ENCODE measurements at places on chromosomes 7 and 10. TPM values are rescaled to one million over a fixed set of nuclear protein-coding genes. Genes with fewer than 3 reads are reported as not detected.
A peak's percentile ranks its signal among the peaks of the same experiment; 100 is the strongest.

DNA sequence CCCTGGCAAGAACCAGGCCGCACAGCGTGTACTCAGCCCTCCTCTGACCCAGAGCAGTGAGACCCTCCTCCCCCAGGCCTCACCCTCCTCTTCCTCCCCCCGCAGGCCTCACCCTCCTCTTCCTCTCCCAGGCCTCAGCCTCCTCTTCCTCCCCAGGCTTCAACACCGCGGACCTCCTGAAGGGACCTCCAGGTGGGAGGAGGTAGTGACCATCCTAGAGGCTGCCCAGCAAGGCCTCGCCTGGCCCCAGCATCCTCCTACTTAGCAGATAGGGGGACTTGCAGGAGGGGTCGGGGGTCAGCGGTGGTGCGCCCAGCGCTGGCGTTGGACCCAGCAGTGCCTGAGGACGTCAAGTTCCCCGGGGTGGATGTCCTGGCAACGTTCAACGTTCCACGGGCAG is 270.8 kb downstream of the ELFN1 start:
- peaks cover 63% of the 10 kb centered on the region for H3K4me1 ChIP-seq
- no peak for DNase-seq
- peaks cover 41% of the 10 kb centered on the region for H3K36me3 ChIP-seq
- peak overlapping the region; percentile 94 for H3K4me3 ChIP-seq
- H3K27ac ChIP-seq: peak overlapping the region; percentile 100

DNA sequence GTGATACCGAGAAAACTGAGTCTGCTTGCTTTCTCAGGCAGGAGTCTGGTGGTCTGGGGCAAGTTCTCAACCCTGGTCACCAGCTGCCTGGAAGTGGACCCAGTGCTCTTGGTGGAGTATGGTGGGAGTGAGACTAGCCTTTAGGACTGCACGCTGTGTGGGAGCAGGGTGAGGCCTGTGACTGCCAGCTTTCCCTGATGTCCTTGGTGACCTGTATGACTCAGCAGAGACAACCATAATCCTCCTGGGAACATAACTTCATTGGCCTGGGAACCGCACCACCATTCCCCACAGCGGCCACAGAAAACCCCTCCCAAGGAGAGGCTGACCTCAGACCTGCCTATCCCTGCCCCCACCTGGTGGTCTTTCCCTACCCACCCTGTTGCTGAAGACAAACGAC is 139.5 kb upstream of the CHRM2 start:
- DNase-seq: no peak
- no peaks in the 10 kb centered on the region for H3K4me1 ChIP-seq
- no peak overlapping the region for H3K4me3 ChIP-seq
- H3K27ac ChIP-seq: no peak overlapping the region

PNLIPRP3 gene
- not detected for total RNA-seq

- H3K27me3 ChIP-seq: peaks cover 10% of the 10 kb centered on the region
- no peaks in the 10 kb centered on the region for H3K36me3 ChIP-seq
- H3K27ac ChIP-seq: no peak overlapping the region
- H3K4me3 ChIP-seq: no peak overlapping the region
Observed at GRCh38 chr7:137661634-137662033, 185.1 kb downstream of the DGKI start.

- H3K27me3 ChIP-seq: peaks cover 33% of the 10 kb centered on the region
- H3K4me1 ChIP-seq: peaks cover 3% of the 10 kb centered on the region
- no peaks in the 10 kb centered on the region for H3K36me3 ChIP-seq
- H3K4me3 ChIP-seq: no peak overlapping the region
- H3K27ac ChIP-seq: no peak overlapping the region
Observed at GRCh38 chr10:129953119-129954051, 10.7 kb downstream of the EBF3 start.

DNA sequence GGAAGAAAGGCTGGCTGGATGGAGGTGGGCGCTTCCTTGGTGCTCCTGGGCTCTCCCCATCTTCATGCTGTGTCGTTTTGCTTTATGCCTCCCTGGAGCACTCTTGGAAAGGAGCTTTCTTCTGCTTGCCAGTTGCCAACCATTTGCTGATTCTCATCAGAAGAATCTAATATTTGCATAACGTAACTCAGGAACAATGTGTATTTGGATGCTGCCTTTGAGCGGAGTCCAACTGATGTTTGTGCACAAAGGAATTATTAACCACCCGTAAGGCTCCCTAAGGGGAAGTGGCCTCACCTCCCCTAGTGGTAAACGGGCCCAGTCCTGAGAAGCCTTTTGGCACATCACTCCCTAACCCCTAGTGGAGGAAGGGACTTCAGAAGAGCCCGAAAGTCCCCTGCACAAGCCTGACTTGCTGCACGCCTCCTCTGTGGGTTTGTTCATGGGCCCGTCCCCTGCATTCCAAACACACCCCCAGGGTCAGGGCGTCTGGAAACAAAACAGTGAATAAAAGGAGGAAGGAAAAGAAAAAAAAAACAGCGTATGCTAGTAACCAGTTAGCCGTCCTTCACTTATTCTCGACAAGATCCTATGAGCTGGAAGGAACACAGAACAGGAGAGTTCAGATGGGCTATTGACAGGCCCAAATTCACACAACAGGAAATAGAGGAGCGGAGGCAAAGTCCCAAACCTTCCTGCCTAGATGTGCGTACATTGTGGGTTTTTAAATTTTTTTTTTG is 602.2 kb downstream of the LRMDA start:
- no peaks in the 10 kb centered on the region for H3K36me3 ChIP-seq
- no peak overlapping the region for H3K4me3 ChIP-seq
- H3K27me3 ChIP-seq: no peaks in the 10 kb centered on the region
- no peaks in the 10 kb centered on the region for H3K4me1 ChIP-seq
- no peak overlapping the region for H3K27ac ChIP-seq
- DNase-seq: no peak

TMEM176A gene
- total RNA-seq: not detected

DNA sequence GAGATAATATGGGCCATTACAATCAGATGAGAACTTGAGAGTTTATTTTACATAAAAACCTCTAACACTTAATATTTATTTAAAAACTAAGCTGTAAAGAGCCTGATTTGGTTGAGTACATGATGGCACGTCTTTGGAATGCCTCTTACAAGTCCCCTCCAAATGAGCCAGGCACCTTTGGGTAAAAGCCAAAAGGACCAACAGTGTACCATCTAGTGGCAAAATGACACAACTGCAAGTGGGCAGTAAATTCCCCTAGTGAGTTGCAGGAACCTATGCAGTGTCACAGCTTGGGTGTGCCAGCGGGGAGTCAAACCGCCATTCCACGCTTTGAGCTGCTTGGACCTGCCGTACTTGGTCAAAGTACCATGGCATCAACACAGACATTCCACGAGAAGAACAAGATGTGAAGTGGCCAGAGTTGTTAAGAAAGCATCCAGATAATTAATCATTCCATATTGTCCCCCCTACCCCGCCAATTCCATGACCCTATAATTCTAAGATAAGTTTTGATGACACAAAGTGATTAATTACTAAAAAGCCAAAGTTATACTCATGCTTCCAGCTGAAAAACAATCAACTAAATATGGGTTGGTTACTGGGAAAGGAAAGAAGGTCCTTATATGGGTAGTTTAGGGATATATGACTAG is 115.2 kb downstream of the SORBS1 start:
- H3K36me3 ChIP-seq: no peaks in the 10 kb centered on the region
- peaks cover 18% of the 10 kb centered on the region for H3K27me3 ChIP-seq
- no peak overlapping the region for H3K27ac ChIP-seq

DNA sequence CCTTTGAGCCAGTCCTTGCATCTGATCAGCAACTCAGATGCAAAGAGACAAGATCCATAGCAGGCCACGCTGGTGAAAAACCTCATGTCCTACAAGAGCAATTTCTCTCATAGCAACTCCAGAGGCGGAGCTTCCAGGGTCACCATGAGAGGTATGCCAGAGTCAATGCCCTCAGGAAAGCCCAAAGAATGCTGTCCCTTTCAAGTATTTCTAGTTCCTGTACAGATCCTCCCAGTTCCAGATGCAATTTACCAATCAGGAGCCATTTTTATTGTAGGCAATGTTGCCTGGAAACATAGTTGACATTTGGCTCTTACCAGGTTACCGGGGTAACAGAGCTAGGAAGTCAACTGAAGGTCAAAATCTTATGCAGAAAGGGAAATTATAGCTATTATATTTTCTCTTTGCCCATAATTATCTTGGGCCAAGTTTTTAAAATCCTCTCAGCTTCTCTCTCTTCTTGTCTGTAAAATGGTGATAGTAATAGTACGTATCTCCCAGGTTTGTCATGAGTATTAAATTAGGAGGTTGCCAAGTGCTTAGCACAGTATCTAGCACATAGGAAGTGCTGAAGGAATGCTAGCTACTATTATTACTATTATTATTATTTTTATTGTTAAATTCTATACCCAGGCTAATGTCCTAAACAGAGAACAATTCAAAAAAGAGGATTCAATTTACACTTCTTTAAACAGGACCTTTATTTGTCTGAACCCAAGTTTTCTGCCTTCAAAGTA is 46.3 kb upstream of the TM9SF3 start:
- no peak for DNase-seq
- H3K36me3 ChIP-seq: no peaks in the 10 kb centered on the region
- H3K4me3 ChIP-seq: no peak overlapping the region
- H3K27me3 ChIP-seq: no peaks in the 10 kb centered on the region

GRCh38 chr7:91103363-91103762 is 160.9 kb upstream of the FZD1 start:
- no peak overlapping the region for H3K4me3 ChIP-seq
- no peaks in the 10 kb centered on the region for H3K27me3 ChIP-seq
- H3K36me3 ChIP-seq: no peaks in the 10 kb centered on the region
- H3K27ac ChIP-seq: no peak overlapping the region
- DNase-seq: no peak
- no peaks in the 10 kb centered on the region for H3K4me1 ChIP-seq

DNA sequence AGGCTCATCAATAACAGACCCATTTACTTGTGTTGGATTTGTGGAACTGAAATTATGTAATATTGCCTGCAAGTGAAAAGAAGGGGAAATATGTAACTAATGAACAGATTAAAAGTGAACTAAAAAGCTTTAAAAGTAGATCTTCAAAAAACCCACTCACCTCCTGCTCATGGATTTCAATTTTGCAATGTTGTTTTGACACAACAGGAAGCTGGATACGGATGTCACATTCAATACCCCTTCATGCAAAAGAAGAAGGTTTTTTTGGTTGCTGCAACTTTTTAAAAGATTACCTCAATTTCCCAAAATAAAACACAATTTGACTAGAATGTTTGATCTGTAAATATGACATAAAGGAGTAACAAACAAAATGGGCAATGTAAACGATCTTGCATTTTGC is 3.3 kb downstream of the MKI67 start:
- no peak for DNase-seq
- peaks cover 70% of the 10 kb centered on the region for H3K36me3 ChIP-seq
- peak overlapping the region; percentile 99 for H3K4me3 ChIP-seq
- peaks cover 67% of the 10 kb centered on the region for H3K4me1 ChIP-seq

All from activated CD4-positive, alpha-beta memory T cell treated with anti-CD3 and anti-CD28 coated beads, Interleukin-2, amount 10 ng/mL, durations not matched to agents 7 days and 5 days (primary cell).